Upper lobe of left lung (tissue), 6 donors: ENCODE measurements at places on chromosomes 11 and 22. TPM values are rescaled to one million over a fixed set of nuclear protein-coding genes. Genes with fewer than 3 reads are reported as not detected.

Gene MRGPRX4
- total RNA-seq = not detected

- no peaks in the 10 kb centered on the region for H3K27me3 ChIP-seq
- H3K4me3 ChIP-seq = peak overlapping the region; percentile 40
- peaks cover 12% of the 10 kb centered on the region for H3K36me3 ChIP-seq
- no peak for DNase-seq
- H3K4me1 ChIP-seq = peaks cover 27% of the 10 kb centered on the region
Observed at GRCh38 chr22:50621356-50621880, 6.5 kb downstream of the ARSA start.

DNA sequence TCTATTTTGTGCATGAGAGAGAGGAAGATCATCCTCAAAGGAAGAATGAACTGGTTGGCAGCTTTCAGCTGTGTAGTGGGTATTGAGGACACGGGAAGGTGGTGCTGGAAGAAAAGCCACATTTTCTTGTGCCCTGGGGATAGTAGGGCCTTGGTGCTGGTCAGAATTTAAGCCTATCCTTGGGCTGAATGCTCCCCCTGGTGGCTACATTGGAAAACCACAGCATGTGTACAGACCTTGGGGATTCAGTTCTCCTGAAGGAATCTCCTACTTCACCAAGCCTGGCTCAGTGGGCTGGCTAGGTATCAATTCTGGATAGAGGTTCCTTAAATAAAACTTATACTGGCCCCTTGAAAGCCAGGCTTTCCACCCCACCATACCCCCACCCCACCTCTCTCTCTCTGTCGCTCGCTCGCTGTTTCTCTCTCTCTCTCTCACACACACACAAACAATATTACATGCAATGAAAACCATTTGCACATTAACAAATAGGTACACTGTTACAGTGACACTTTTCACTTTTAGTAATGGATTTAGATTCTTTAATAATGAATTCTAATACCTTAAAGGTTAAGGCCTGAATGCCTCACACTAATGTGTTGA lies 2.8 kb upstream of the OR51M1 start:
- H3K4me1 ChIP-seq = no peaks in the 10 kb centered on the region
- H3K27ac ChIP-seq = no peak overlapping the region
- no peaks in the 10 kb centered on the region for H3K36me3 ChIP-seq
- no peak overlapping the region for H3K4me3 ChIP-seq
- peak; percentile 38 for DNase-seq
- no peaks in the 10 kb centered on the region for H3K27me3 ChIP-seq

Gene ACR
- total RNA-seq = 3.9 TPM

Gene C11orf16
- total RNA-seq = 4.3 TPM

Gene OR56A1
- not detected for total RNA-seq

GRCh38 chr11:2549876-2550605 lies 105.2 kb downstream of the KCNQ1 start:
- H3K27me3 ChIP-seq = no peaks in the 10 kb centered on the region
- peak; percentile 80 for DNase-seq
- no peak overlapping the region for H3K4me3 ChIP-seq
- no peaks in the 10 kb centered on the region for H3K4me1 ChIP-seq
- no peaks in the 10 kb centered on the region for H3K36me3 ChIP-seq

GRCh38 chr11:102485095-102485722 lies 32.6 kb upstream of the TMEM123 start:
- H3K36me3 ChIP-seq = no peaks in the 10 kb centered on the region
- H3K27me3 ChIP-seq = no peaks in the 10 kb centered on the region
- DNase-seq = no peak
- no peak overlapping the region for H3K27ac ChIP-seq

DNA sequence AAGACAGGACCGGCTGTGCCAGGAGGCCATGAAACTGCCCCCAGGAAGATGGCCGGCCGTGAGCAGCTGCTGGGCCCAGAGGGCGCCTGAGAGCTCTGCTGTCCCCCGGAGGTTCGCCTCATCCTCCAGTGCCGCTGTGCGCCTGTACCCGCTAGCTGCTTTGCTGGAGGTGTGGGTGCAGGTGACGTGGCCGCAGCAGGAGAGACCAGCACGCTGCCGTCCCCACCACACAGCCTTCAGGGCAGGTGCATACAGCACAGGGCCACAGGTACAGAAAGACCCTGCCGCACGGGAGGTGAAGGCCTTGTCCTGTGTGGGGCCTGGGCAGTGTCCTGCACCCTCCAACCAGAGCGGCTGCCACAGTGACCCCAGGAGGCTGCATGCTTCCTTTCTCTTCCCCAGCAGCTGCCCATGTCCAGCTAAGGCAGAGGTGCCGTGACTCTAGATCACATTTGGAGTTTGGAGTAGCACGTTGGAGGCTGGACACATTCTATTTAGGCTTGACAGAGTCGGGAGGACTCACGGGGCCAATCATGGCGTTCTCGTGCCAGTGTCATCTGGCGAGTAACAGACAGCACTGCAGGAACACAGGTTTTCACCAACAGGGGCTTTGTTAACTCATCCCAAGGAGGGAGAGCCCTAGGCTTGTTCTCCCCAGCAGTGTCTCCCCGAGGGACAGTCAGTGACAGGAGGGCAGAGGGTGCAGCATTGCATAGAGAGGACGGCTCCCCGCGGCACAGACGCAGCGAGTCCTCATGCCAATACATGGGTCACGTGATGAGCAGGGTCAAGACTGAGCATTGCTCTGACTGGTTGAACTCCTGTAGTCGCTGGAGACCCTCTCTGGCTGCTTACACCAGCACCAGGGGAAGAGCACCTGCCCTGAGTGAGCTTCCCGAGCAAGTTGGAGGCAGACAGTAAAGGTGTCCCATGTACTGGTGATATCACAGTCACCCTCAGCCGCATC lies 18.7 kb upstream of the PANX2 start:
- DNase-seq = peak; percentile 77
- H3K4me3 ChIP-seq = no peak overlapping the region
- no peak overlapping the region for H3K27ac ChIP-seq
- no peaks in the 10 kb centered on the region for H3K36me3 ChIP-seq

- H3K36me3 ChIP-seq = no peaks in the 10 kb centered on the region
- no peak for DNase-seq
- H3K27ac ChIP-seq = no peak overlapping the region
- peaks cover 20% of the 10 kb centered on the region for H3K4me1 ChIP-seq
- H3K27me3 ChIP-seq = no peaks in the 10 kb centered on the region
Observed at GRCh38 chr11:86152006-86152862, 83.3 kb upstream of the PICALM start.

- peaks cover 19% of the 10 kb centered on the region for H3K36me3 ChIP-seq
- peaks cover 40% of the 10 kb centered on the region for H3K4me1 ChIP-seq
- peak within 1 kb of the TSS; percentile 86 for H3K4me3 ChIP-seq
Observed at GRCh38 chr22:38755911-38756532, at the start of gene SUN2. TSS of gene SUN2 (minus strand) at chr22:38755998. CDS start at chr22:38752628, 3,370 bp downstream.

DNA sequence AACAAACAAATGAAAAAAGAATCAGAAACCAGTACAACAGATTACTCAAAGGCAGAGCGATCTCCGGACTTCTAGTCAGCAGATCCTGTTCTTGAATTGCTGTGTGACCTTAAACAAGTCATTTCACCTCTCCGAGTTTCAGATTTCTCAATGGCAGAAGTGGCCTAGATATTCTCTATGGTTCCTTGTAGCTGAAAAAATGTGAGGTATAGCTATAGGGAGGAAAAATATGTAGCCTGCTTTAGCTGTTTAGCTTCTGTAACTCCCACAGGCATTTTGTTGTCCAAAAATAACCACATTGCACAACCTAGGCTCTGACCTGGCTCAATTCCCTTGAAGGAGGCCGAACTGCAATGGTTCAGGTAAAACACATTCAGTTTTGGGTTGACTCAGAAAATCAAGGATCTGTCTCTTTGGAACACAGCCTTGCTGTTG lies 100.7 kb downstream of the DBX1 start:
- H3K27ac ChIP-seq = no peak overlapping the region
- DNase-seq = no peak
- H3K4me1 ChIP-seq = no peaks in the 10 kb centered on the region
- H3K27me3 ChIP-seq = no peaks in the 10 kb centered on the region
- no peak overlapping the region for H3K4me3 ChIP-seq
- peaks cover 7% of the 10 kb centered on the region for H3K36me3 ChIP-seq

DNA sequence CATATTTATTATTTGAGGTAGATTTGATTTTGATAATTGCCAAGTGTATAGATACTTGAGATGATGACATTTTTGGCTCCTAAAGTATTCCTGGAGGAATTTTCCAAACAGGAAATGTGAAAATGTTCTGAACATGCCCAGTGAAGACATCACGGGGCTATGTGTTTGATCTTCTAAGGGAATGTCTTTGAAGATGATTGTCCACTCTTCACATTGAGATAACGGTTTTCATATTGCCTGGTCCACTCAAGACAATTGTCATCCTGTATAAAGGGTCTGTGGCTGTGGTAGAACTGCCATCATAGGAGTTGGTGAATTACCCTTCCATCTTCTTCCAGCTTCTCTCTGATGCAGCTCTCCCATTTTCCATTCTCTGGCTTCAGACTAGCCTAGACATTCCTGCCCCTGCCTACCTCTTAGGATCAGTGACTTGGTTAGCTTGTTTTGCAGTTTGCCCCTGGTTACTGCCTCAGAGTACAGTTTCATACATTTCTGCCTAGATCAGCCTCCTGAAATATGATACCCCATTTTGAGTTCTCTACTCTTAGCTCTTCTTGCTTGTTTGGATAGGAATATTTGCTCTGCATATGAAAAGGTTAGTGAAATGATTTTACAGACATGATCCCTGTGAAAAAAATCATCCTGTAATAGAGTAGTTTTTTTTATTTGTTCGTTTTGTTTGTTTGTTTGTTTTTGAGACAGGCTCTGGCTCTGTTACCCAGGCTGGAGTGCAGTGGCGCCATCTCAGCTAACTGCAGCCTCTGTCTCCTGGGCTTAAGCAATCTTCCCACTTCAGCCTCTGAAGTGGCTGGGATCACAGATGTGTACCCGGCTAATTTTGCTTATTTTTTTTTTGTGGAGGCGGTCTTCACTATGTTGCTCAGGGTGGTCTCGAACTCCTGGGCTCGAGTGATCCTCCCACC lies 111.4 kb upstream of the SORL1-AS1 start:
- peaks cover 6% of the 10 kb centered on the region for H3K4me1 ChIP-seq
- H3K27me3 ChIP-seq = no peaks in the 10 kb centered on the region
- H3K36me3 ChIP-seq = peaks cover 4% of the 10 kb centered on the region
- no peak overlapping the region for H3K27ac ChIP-seq
- DNase-seq = no peak
- H3K4me3 ChIP-seq = no peak overlapping the region

- H3K36me3 ChIP-seq = no peaks in the 10 kb centered on the region
- no peak overlapping the region for H3K27ac ChIP-seq
- H3K4me1 ChIP-seq = peaks cover 33% of the 10 kb centered on the region
- no peaks in the 10 kb centered on the region for H3K27me3 ChIP-seq
- DNase-seq = no peak
- no peak overlapping the region for H3K4me3 ChIP-seq
Observed at GRCh38 chr11:11413776-11414175, 60.7 kb upstream of the CSNK2A3 start.
